Omental fat pad (tissue), 4 donors: ENCODE measurements at places on chromosomes 4 and X.

DNA sequence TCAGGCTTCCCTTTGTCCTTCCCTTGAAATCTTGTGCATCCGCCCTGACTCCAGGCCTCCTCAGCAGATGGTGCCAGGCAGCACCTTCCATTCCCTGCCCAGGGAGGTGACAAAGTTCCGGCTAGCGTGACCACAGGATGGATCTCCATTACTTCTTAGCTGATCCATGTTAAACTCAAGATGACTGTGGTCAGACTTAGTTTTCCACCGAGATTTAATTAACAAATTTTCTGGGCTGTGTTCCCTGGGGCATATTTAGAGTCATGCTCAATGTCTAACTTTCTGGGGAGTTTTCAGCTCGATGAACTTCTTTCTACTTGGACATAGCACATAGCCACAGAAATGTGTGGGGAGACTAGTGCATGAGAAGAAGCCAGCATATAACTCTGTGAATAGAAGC, 215.1 kb upstream of the SFRP2 start:
- no peak for DNase-seq

DNA sequence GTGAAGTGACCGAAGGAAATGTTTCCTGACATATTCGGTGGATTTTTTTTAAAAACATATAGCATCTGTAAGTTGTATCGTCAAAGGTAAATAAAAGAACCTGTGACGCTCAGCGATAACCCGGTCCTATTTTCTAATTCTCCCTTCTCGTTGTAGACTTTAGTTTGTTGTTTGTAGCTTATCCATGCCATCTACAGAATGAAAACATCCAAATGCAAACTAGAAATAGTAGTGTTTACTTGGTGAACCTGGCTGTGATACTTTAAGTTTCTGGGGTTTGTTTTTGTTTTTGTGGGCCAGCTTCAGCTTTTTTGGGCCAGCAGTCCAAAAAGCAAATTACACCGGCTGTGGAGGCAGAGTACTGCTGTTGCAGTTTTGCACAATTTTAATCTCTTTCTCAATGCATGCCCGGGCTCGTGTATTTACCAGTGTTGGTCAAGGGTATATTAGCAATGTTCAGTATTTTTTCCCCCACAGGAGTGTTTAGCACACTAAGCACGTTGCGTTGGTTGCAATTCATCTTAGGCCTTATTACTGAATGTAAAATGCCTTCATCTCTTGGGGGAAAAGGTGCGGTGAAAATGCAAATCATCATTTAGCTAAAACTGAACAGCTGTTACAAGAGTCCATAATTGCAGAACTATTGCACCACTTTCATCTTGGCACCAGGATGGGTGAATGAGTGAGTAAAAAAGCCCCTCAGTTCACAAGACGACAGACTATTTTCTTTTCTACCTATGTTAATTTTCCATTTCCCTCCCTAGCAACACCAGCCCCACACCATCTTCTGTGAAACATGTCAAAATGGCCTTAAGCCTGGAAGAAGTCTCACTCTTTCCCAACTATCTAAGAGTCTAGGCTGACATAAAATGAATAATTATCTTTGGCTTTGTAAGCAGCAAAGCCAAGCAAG, 1.7 kb upstream of the CNOT6L start:
- no peak for DNase-seq

GRCh38 chr4:121792966-121793365, 8.2 kb upstream of the EXOSC9 start:
- DNase-seq, result no peak

- no peak for DNase-seq
These were observed 840 bp upstream of the CLCN3 start for GRCh38 chr4:169619518-169619957.

- no peak for DNase-seq
These were observed 15.2 kb downstream of the ATP8A1 start for GRCh38 chr4:42641656-42642055.

- DNase-seq, result peak; percentile 45
These were observed 752 bp downstream of the FRAS1 start for GRCh38 chr4:78057600-78058550.

DNA sequence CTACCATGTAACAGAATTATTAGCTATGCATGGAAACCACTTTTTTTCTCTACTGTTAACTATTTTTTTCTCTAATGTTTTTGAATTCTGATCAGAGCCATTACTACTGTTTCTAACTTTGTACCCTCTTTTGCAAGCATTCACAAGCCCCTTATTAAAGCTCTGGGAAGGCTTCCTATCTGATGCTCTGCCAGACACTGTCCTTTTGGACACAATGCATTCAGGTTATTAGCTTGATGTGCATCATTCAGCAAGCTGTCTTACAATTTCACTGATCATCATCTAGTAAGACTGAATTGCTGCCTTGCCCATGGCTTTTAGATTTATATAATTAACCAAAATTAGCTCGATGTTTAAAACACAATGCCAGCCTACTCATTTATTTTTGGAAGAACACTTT, 155.1 kb downstream of the NR3C2 start:
- DNase-seq, result no peak

- no peak for DNase-seq
These were observed 1296.9 kb downstream of the RAPGEF2 start for GRCh38 chr4:160399826-160400225.

DNA sequence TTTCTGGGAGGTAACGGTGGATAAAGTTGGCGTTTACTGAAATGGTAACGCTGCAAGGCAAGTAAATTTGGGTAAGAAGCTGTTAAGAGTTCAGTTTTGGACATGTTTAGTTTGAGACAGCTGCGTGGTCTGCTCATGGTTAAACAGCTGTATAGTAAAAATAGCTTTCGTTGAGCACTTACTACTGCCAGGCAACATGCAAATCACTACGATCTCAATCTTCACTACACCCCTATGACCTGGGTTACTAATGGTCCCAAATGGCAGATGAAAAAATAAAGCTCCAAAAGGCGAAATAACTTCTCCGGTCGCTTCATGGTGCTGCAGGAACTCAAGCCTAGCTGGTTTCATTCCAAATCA, 22.2 kb downstream of the FABP2 start:
- DNase-seq, result no peak

DNA sequence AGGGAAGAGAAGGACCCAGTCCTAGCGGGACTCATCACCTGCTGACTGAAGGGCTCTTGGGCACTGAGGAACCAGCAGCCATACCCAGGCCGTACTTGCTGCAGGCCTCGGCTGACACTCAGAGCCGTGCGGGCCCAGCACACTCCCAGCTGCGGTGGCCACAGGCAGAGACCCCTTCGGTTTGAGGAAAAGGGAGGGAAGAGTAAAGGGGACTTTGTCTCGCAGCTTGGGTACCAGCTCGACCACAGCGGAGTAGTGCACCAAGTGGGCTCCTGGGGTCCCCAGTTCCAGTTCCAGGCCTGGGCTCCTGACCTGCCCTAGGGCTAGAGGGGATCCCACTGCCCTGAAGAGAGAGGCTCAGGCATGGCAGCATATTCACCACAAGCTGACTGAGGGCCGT, 17.9 kb upstream of the OPN1LW start:
- DNase-seq, result no peak

- DNase-seq, result no peak
These were observed 1.8 kb downstream of the SGMS2 start for GRCh38 chr4:107826421-107826980.

GRCh38 chrX:5867778-5868177, 360.9 kb downstream of the NLGN4X start:
- DNase-seq, result no peak

DNA sequence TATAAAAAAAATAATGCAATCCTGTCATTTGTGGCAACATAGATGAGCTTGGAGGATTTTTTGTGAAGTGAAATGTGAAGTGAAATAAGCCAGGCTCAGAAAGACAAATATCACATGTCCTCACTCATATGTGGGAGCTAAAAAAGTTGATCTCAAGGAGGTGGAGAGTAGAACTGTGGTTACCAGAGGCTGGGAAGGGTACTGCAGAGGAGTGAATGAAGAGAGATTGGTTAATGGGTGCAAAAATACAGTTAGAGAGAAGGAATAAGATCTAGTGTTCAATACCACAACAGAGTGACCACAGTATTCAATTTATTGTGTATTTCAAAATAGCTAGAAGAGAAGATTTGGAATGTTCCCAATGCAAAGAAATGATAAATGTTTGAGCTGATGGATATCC, 13.4 kb upstream of the ZCCHC18 start:
- no peak for DNase-seq

DNA sequence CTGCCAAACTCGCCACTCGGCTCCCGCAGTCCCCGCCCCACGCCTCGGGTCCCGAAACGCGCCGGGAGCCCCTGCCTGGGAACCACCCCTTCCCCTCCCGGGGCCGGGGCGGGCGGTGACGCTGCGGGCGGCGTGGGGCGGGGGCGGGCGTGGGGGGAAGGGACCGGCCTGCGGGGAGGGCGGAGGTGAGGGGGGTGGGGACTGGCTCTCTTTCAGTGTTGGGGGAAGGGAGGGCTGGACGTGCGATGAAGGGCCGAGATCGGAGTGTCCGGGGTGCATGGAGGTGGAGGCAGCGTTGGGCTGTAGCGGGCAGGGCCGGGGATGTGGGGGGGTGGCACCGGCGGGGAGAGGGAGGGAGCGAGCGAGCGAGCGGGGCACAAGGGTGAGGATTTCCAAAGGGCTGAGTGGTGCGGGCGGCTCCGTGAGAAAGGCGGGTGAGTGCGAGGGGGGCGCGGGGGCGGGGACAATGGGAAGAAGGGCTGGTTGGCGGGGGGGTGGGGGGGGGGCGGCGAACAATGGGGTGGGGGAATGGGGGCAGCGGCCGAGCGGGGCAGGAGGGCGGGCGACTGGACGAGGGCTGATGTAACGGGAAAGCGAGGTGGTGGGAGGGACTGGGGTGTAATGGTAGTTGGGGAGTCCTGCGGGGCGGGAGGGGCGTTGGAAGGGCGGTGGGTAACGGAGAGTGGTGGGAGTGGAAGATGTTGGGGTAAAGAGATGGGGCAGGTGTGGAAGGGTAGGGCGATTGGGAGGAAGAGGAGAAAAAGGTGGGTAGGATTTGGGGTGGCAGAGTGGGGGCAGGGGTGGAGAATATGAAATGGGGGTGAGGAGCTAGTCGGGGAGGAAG, 578 bp downstream of the DCUN1D4 start:
- DNase-seq, result peak; percentile 67

- DNase-seq, result no peak
These were observed 1130.3 kb downstream of the RAPGEF2 start for GRCh38 chr4:160233141-160233540.

- no peak for DNase-seq
These were observed 81.1 kb downstream of the RBMX2 start for GRCh38 chrX:130482871-130483270.

DNA sequence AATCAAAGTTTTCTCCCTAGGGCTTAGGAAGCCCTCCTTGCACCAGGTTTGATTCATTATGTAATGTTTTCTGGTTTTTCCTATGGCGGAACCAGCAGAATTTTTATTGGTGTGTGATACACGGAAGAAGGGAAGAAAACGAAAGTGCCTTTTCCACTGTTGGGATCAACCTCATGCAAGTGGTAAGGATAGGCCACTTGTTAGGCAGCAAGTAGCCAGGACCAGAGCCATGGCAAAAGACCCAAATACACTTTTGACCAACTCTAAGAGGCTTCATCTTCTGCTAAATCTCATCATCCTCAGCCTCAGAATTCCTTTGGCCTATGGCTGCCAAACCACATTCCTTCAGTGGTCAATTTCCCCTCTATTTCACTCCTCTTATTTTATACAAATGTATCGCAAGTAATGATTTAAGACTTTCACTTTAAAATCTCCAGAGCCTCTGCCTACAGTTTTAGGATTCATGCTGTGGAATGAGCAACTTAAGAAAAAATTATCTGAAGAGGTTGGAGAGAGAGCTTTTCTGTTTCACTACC, 21.2 kb downstream of the PPAT start:
- no peak for DNase-seq

- no peak for DNase-seq
These were observed 1345.5 kb downstream of the TECRL start for GRCh38 chr4:63063760-63064159.

- no peak for DNase-seq
These were observed 186.3 kb downstream of the C4orf33 start for GRCh38 chr4:129282293-129282692.

GRCh38 chrX:130715299-130715698, 187.7 kb downstream of the ENOX2 start:
- no peak for DNase-seq

GRCh38 chrX:9379697-9380551, 84.9 kb upstream of the TBL1X start:
- no peak for DNase-seq

DNA sequence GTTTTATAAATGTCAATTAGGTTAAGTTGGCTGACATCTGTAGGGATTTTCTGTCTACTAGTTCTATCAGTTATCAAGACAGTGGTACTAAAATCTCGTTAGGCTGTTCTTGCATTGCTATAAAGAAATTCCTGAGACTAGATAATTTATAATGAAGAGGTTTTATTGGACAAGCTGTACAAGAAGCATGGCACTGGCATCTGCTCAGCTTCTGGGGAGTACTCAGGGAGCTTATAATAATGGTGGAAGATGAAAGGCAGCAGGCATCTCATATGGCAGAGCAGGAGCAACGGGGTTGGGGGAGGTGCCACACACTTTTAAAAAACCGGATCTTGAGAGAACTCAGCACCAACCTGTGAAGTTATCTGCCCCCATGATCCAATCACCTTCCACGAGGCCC, 28.2 kb downstream of the CHIC2 start:
- DNase-seq, result no peak

- DNase-seq, result no peak
These were observed 54.5 kb upstream of the HPSE start for GRCh38 chr4:83389037-83389720.

GRCh38 chr4:107011312-107011711, 24.8 kb downstream of the DKK2 start:
- DNase-seq, result no peak

DNA sequence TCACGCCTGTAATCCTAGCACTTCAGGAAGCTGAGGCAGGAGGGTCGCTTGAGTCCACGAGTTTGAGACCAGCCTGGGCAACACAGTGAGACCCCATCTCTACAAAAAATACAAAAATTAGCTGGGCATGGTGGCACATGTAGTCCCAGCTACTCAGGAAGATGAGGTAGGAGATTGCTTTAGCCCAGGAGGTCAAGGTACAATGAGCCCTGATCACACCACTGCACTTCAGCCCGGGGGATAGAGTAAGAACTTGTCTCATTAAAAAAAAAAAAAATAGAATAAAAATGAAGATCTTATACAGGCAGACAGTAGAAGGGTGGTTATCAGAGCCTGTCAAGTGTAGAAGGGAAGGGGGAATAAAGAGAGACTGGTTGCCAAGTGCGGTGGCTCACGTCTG, 116.9 kb downstream of the PDS5A start:
- no peak for DNase-seq

GRCh38 chr4:74754218-74754617, 40.1 kb downstream of the BTC start:
- DNase-seq, result no peak
